ENCODE measurements at places on chromosomes 6 and 20. TPM values are rescaled to one million over a fixed set of nuclear protein-coding genes. Genes with fewer than 3 reads are reported as not detected.

TREM2 gene
- total RNA-seq = not detected

GNL1 gene
- total RNA-seq = 53.1 TPM

DNA sequence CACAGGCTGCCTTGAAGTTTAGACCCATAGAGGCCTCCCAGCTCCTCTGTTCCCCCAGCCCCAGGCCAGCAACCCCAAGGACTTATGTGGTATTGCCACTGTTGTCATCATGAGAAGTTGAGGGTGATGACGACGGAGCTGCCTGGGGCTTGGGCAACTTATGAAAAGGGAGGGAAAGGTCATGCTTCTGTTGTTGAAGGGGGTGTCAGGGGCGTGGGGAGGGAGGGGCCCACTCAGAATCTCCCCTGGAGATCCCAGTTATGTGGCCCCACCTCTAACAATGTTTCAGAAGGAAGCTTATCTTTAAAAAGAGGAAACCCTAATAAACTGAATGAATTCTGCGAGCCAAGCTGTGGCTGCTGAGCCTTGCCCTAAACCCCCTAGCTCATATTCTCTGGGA is 4.2 kb downstream of the ADTRP start:
- DNase-seq = no peak

DNA sequence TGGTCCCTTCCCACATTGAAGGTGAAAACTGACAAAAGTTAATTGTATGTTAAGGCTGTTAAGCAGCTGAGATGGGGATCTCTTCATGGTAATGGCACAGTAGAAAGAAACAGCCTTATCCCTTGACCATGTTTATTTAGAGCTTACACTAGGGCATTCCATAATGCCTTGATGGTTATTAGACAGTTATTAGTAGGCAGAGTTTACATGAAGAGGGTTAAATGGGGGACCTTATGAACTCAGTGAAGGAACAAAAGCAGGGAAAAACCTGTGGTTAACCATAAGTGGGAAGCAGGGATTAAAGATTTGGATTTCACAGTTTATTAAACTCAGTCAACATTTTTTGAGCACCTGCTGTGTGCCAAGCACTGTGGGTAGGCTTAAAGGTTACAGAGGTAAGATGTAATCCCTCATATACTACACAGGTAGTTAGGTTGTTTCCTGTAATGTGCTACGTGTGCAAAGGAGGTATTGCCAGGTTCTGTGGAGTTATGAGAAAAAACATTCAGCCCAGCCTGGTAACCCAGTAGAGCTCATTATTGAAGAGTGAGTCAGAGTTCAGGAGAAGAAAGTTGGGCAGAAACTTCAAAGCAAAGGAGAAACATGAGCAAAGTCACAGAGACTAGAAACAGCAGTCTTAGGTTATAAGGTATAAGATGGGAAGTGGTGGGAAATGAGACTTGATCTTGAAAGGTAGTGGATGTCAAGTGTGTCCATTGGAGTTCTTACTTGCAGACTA is 32.3 kb upstream of the GNRH2 start:
- DNase-seq = no peak
